ENCODE measurements at places on chromosomes 7 and 10.

GRCh38 chr10:47087667-47088066 is 176.4 kb downstream of the PTPN20 start:
- no peak for DNase-seq

GRCh38 chr10:129866894-129867293 is 97.2 kb downstream of the EBF3 start:
- DNase-seq, result no peak

GRCh38 chr10:22690614-22691431 is 23.6 kb downstream of the PIP4K2A start:
- DNase-seq, result no peak

GRCh38 chr7:50793947-50794570 is 11.4 kb upstream of the GRB10 start:
- no peak for DNase-seq

GRCh38 chr7:88597941-88598425 is 161.5 kb upstream of the ZNF804B start:
- DNase-seq, result no peak

DNA sequence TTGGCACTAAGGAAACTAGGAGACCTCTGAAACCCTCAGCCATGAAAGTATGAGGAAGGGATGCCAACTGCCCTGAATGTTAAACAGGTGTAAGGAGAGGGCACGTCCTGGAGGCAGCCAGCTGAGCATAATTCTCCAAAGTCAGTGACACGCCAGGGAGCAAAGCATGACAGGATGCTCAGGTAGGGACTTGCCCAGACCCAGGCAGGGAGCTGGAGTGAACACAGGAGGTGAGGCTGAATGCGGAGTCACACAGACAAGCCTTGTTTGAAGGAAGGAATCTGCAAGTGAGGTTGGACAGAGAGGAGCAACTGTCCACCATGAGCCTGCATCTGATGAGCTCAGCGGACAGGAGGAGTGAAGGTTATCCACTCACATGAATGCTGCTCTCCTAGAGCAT is 41.5 kb downstream of the KLRG2 start:
- no peak for DNase-seq

DNA sequence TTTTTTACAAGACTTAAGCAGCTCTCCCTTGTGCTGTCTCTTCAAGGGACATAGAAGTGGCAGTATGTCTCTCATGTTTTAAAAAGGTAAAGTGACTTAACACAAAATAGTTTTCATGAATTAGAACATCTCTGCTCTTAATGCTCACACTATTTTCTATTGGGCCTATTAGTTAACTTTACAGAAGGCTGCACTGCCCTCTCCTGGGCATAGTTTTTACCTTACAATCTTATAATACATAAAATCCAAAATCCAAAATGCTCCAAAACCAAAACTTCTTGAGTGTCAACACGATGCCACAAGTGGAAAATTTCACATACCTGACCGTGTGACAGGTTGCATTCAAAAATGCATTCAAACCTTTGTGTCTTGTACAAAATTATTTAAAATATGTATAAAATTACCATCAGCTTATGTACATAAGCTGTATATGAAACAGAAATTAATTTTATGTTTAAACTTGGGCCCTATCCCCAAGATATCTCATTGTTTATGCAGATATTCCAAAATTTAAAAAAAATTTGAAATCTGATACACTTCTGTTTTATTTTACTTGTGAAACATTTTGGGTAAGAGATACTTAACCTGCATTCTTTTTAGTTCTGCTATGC is 25.8 kb downstream of the TES start:
- peak; percentile 65 for DNase-seq

DNA sequence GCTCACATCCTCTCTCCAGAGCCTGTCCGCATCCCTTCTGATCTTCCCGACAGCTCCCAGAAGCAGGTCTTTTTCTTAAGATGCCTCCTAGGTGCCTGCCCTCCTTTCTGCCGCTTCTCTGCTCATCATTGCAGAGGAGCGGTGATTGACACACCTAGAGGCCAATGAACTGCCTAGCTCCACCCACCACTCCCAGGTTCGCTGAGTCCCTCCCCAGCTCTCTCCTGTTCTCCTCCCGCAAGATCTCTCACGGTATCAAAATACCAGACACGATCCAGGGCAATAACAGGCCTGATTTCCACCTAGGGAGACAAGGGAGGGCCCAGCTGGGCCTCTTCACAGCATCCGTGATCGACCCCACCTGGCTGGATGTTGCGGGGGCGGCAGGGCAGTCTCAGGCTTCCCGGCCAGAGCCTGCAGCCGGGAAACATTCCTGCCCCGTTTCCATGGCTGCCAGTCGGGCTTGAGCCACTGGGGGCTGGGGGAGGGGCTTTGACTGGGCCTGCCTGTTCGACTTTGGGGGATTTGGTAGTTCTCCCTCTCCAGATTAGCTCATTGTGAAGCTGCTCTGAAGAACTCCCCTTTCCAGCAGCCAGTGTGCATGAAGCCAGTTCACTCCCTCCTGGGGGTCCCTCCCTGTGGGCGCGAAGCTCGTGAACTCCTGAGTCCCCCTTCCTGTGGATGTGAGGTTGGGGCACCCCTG is 373.5 kb downstream of the RPS24 start:
- DNase-seq, result peak; percentile 59

DNA sequence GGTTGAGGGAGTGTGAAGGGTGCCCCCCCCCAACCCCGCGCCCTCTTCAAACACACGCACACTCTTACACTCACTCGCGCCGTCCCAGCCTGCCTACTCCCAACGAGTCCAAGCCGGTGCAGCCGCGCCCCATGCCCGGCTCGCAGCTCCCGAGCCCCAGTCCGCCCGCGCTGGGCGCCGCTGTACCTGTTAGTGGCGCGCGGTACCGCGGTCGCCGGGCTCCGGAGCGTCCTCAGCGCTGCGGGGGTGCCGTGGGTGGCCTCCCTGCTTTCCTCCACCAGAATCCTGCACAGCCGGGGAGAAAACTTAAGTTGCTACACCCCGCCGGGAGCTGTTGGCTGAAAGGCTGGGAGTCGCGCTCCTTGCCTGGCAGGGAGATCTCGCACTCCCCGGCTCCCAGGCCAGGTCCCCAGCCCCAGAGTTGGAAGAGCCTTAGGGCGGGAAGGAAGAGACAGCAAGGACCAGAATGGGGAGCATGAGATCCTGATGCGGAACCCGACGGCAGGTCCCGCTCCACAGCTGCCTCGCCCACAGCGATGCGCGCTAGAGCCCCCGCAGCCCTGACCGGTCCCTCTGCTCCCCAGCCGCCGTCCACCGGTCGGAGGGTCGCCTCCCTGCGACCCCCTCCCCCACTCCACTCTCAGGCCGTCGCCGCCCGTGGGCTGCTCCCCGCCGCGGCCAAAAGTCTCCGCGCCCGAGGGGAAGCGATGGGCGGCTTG is 863 bp downstream of the ST8SIA6 start:
- DNase-seq, result no peak

DNA sequence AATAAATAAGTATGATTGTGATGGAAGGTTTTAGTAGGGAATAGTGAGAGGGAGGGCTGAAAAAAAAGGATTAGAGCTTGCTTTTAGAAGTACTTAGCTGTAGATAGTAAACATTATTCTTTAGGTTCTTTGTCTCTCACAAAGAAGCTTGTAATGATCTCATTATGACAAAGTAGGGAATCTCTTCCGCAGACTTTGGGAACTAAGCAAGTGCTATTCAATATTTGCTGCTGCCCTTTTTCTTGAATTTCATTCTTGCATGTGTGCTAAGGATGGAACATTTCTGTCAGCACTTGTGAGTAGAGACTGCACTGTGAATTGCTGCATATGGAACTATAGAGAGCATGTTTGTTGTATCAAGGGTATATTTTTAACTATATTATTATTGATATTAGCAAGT is 173.4 kb downstream of the ST7 start:
- no peak for DNase-seq

- DNase-seq, result no peak
Observed at GRCh38 chr7:30503274-30504212, 1.1 kb downstream of the GGCT start.

- no peak for DNase-seq
Observed at GRCh38 chr7:1637155-1637554, 32.9 kb upstream of the ELFN1 start.

DNA sequence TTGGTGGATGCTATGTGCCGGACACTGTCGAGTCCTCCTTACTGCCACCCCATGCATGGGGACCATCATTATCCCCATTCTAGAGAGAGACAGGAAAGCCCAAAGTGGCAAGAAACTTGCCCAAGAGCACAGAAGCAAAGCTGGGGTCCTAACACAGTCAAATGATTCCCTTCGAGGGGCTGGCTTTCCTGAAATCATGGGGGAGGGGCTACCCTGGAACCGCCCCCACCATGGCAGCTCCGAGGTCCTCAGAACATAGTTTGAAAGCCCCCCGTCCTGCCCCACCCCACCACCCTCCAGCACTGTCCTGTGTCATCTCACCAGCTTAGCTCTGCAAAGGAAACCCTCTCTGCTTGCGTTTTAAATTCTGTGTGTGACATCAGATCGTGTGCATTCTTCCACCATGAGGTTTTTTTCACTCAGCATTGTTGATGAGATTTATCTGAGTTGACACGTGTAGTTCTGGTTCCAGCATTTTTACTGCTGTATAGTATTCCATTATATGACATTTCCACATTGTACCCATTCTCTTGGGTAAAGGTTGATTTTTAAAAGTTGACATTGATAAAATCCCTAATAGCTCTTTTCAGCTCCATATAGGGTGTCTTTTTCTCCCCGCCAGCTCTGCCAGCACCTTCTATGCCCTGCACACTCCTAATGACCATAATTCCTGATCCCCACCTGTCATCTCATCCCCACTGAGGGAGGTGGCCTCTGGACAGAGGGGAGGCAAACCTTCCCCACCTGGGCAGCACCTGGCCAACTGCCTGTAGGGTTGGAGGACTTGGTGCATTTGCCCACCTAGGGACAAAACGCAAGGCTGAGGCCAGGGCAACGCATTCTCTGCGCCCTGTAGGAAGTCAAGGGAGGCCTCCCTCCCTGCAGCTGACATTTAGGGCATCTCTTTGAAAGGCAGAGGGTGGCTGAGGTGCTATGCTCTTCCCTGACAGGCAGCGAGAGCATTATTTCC is 100.2 kb upstream of the GPR26 start:
- no peak for DNase-seq

GRCh38 chr7:139043823-139044812 is 8.3 kb upstream of the ZC3HAV1L start:
- DNase-seq, result peak; percentile 87

DNA sequence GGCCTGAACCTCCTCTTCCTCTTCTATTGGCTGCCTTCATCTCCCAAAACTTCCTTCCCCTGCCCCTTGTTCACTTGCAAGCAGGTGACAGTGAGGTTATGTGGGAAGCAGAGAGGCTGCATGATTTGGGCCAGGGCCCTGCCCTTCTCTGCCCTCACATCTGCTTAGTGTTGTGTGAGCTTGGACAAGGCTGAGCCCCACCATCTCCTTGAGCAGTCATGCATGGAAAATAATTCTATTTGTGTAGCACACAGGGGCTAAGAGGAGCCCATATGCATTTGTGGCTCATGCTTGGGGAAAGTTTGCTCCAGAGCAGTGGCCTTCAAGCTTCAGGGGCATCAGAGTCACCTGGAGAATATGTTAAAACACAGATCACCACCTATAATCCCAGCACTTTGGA is 26.8 kb upstream of the AQP1 start:
- no peak for DNase-seq

GRCh38 chr10:12631216-12631615 is 281.9 kb downstream of the CAMK1D start:
- no peak for DNase-seq

DNA sequence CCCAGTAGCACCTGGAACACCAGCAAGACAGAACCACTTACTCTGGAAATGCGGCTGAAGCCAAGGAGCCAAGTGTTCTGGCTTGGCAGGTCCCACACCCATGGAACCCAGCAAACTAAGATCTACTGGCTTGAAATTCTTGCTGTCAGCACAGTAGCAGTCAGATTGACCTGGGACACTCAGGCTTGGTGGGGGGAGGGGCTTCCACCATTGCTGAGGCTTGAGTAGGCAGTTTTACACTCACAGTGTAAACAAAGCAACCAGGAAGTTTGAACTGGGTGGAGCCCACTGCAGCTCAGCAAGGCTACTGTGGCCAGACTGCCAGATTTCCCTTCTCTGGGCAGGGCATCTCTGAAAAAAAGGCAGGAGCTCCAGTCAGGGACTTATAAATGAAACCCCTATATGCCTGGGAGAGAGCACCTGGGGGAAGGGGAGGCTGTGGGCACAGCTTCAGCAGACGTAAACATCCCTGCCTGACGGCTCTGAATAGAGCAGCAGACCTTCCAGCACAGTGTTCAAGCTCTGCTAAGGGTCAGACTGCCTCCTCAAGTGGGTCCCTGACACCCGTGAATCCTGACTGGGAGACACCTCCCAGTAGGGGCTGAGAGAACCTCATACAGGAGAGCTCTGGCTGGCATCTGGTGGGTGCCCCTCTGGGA is 121.2 kb downstream of the MTERF1 start:
- DNase-seq, result no peak

DNA sequence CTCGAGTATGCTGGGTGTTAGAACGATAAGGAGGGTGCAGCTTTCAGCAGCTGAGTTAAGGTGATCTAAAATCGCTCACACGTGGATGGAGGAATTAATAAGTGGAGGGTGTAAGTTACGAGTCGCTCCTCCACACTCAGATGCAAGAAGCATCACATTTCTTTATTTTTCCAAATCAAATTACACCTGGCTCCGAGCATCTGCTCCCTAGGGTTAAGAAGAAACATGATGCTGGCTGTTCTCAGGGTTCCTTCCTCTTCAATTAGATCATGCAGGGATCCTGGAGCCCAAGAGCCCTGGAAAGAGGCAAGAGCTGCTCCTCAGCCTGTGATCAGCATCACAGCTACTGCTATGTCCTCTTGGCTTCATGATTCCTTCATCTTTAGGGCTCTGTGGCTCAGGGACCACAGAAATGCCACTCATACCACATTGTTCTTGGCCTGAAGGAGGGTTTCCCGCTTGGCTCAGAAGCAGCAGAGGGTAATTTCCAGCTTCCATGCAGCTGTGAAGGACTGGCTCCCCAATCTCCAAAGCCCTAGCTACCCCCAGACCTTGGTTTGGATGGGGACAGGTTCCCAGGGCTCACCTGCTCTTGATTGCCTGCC is 235.9 kb upstream of the ZNF32 start:
- DNase-seq, result no peak

DNA sequence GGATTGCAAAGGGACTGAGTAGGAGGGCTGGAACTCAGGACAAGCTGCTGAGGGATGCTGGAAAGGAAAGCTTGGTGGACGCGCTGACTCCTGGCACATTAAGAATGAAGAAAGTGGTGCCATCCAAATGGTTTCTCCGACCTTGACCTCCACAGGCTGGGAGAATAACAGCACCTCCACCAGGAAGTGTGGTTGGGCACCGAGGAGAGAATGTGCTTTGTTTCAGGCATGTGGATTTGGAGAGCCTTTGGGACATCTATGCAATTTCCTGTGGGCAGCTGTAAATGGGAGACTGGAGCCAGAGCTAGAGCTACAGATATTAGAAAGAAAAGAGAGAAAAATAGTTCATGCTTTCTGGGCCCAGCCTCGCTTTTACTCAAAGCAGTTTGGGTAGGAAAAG is 29.8 kb upstream of the HABP2 start:
- DNase-seq, result no peak

GRCh38 chr7:139735912-139736595 is 41.7 kb downstream of the HIPK2 start:
- DNase-seq, result peak; percentile 38

GRCh38 chr10:125638555-125638954 is 44.4 kb downstream of the TEX36 start:
- no peak for DNase-seq

GRCh38 chr10:28060031-28060607 is 61.2 kb upstream of the ODAD2 start:
- no peak for DNase-seq

- no peak for DNase-seq
Observed at GRCh38 chr7:158782761-158783401, 46.4 kb downstream of the ESYT2 start.

All from activated CD8-positive, alpha-beta memory T cell treated with anti-CD3 and anti-CD28 coated beads, Interleukin-2, amount 10 ng/mL, durations not matched to agents 7 days and 5 days (primary cell).